OCI-M1 (cell line): ENCODE measurements at places on chromosomes 6 and 20.

DNA sequence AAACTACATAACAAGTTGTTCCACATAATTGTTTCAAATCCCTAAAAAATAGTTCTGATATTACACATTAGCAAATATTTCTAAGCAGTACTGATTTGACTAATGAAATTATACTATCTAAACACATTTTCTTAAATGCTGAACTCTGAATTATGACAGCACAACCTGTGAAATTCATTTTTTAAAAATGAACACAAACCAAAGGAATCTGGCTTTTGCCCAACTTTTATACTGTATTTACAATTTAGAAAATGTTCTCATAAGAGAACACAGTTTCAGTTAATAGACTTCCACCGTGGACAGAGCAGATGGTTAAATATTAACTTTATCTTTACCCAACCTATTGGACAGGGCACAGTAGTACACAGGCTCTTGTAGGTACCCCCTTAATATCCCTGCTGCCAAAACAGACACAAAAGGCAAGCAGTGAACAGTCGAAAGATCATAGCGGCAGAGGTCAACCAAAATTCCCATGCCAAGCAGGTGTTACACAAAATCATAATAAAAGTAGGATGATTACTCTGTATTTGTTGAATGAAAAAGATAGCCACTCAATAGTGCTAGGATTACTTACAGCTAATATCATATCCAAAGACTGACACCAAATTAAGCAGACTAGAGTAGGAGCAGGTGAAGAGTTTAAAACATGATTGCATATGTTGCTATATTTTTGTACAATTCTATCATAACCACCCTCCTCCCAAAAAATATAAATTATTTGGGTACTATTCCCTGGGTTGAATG lies 122.5 kb downstream of the RNGTT start:
- DNase-seq, result no peak

- peak; percentile 23 for DNase-seq
Measured at GRCh38 chr6:12608016-12608860, 108.3 kb upstream of the PHACTR1 start.

- no peak for DNase-seq
Measured at GRCh38 chr6:72031471-72031870, 145.1 kb downstream of the RIMS1 start.

GRCh38 chr6:5025911-5026819 lies 22.3 kb upstream of the RPP40 start:
- peak; percentile 75 for DNase-seq

GRCh38 chr6:165704045-165704748 lies 41.2 kb upstream of the PDE10A start:
- no peak for DNase-seq

DNA sequence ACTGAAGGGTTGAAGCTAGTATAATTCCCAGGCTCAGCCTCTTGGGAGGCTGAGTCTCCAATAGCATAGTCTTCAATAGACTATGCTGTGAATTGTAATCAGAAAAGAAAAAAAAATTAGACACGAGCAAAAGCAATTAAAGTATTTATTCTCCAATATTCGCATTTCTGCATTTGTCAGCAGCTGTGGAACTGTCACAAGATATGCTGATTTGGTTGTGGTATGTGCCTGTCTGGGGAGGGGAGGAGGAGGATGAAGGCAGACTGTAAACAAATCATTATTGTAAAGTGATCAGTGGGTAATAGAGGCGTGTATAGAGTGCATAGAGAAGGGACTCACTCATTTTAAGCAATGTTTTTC lies 10.1 kb upstream of the BICRAL start:
- no peak for DNase-seq

GRCh38 chr6:84356907-84357306 lies 129.5 kb upstream of the CEP162 start:
- no peak for DNase-seq

DNA sequence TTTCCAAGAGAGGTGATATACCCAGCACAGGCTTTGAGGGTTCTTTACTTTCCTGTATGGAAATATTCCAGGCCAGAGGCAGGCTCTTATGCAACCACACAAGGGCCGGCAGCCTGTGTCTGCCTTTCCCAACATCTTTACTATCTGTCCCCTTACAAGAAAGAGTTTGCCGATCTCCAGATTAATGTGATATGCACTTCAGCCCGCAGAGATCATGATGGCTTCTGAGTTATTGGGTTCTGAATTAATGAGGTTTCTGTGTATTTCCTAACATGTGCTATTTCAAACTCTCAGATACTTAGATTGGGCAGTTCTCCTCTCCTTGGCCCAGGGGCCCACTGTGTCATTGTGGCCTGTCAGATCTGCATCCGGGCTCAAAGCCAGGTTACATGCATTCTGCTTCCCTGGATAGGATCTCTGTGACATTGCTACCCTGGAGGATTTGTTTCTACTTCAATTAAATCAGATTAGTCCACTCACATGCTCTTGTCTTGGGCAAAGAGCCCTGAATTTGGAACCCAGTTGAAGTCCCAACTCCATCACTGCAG lies 56.6 kb downstream of the TGM2 start:
- DNase-seq, result no peak

GRCh38 chr20:40711079-40711478 lies 22.0 kb upstream of the MAFB start:
- no peak for DNase-seq

- no peak for DNase-seq
Measured at GRCh38 chr6:30876039-30876730, 8.1 kb upstream of the DDR1 start.

DNA sequence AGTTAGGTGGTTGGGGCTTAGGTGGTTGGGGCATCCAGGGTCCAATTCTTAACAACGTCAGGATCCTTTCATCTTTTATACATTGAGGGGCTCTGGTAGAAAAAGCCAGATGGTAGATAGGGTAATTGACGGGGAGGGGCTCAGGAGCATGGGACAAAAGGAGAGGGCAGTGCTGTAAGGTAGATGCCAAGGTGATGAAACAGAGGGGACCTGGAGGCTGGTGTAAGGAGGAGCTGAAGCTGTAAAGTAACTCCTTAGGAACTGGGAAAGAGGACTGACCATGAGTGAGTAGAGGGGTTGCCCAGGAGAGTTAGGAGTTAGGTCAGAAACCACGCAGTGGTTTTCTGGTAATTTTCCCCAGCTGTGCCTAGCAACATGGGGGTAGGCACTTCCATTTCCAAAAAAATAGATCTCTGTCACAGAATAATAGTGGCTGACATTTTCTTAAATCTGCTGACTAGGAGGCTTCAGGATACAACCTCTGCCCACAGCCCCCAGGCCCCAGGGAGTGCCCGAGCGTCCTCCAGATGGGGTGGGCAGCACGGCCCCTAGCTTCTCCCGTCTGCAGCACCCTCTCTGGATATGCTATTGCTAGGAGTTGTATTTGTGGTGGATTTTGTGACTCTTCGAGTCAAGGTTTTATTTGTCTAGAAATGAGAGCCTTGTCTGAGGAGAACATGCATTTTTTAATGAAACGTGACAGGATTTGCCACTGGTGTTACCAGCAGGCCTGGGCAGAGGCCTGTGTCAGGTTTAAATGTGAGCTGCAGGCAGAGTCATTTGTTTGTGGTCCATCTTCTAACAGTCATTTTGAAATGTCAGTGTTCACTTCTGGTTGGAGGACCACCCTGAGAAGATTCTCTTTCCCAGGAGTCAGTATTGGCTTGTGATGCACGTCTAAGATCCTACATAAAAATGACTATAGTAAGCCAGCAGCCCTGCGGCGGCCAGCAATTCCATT lies 44.6 kb downstream of the TULP4 start:
- no peak for DNase-seq

DNA sequence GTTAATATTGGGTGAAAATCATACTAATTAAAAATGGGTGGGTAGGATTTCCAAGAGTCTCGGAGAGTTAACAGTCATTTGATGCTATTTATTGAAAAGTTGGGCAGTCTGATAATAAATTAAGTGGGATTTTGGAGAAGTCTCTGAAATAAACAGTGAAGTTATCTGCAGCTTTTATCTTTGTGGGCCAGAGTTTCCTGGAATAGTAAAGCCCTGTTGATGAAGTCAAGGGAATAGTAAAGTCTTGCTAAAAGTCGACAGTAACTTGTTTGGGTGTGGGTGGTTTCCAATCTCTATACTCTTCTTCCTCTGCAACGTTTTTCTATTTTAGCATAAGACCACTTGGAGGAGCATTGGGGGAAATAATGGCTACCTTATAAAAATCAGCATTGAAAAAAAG lies 493.6 kb downstream of the EPM2A start:
- DNase-seq, result peak; percentile 61

GRCh38 chr20:44017211-44017610 lies 102.6 kb downstream of the TOX2 start:
- DNase-seq, result no peak

DNA sequence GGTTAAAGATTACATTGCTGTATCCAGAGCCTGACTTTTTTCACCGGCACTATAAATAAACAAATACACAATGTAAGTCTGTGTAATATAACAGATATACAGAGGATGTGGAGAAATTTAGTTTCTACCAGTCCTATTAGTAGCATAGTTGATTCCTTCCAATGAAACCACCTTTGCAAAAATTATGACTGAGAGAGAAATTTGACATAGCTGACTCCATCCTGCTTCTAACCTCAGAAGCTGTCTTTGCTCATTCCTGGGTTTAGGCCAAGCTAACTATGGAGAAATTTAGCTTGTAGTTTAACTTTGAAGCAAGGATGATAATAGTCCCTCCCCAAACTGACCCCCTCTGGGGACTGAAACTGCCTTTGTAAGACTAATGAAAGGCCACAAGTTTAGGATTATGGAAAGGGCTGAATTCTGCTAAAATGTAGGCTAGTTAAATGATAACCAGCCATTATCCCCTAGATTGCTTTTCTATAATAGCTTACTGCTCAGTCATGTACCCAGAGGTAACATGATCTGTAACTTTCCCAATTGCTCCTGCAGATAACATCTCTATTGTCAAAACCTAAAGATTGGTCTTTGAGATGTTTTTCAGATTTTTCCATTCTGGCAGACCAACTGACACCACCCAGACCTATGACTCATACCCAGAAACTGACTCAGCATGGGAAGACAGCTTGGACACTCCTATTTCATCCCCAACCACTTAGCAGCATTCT lies 172.8 kb upstream of the ARG1 start:
- DNase-seq, result peak; percentile 65

DNA sequence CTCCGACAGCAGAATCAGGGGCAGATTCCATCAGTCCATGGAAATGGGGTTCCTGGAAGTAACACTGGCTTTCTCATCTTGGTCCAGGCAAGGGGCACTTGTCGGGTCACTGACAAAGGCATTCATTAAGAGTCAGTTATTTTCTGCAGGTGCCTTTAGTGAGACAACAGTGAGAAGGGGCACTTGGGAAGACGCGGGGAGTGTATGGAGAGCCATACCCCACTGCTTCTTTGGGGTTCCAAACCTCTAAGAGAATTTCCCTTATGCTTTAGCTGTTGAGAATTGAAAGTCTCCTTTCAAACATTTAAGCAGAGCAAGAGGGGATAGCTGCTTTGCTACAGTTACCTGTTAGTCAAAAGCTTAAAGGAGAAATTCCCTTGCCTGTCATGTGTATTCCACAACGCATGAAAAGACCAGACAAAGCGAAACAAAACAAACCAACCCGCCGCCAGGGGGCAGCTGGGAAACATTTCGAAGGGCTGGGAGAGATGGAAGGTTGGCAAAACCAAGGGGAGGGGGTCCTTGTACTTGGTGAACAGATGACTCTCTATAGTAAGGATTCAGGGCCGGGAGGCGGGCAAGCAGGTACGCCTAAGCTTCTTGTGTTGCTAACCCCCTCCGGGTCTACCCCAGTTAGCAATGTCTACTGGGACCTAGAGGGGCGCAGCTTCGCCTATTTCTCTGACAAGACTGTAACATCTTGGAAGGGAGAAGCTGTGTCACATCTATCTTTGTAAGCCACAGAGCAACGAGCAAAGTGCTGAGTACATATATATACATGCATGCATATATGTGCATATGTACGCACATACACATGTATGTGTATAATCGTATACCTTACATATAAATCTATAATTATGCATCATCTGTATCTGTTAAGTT lies 474.9 kb upstream of the AGPAT4 start:
- DNase-seq, result peak; percentile 86

GRCh38 chr6:73774311-73774774 lies 78.3 kb downstream of the CD109 start:
- peak; percentile 49 for DNase-seq
